ENCODE measurements at places on chromosomes 1 and 21.

DNA sequence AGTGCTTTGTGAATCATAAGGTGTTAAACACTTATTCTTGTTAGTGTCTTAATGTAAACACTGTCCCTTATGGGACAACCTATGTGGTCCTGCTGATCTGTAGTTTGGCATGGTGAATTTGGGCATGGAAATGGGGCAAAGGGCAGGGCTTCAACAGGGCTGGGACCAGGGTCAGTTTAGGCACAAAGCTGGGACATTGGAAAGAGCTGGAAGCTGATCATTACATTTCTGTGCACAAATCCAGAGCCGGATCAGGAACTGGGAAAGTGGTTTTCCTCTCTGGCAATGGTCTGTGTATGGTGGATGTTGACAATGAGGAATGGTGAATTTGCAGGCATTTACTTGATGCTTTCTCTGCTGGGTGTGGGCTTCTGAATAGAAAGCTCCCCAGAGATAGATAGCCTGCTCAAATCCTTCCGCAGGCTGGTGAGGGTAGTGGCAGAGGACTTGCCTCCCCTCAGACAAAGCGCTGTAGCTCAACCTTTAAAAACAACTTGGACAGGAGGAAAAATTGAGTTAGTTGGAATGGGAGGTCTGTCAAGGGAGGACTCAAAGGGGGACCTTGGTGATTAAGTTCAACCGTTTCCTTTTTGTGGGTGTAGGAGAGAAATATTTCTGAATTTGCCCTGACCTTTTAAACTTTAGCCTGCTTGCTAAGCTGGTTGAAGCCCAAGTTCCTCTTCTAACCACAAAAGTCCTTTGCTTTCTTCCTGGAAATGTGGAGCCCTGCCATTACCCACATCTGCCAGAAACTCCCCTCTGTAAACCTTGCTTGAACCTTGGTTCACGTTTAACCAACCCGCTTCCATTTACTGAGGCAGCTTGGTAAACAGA is 35.3 kb downstream of the HLX start:
- no peak for DNase-seq

GRCh38 chr1:229186373-229187056 is 84.4 kb upstream of the RAB4A start:
- no peak for DNase-seq

DNA sequence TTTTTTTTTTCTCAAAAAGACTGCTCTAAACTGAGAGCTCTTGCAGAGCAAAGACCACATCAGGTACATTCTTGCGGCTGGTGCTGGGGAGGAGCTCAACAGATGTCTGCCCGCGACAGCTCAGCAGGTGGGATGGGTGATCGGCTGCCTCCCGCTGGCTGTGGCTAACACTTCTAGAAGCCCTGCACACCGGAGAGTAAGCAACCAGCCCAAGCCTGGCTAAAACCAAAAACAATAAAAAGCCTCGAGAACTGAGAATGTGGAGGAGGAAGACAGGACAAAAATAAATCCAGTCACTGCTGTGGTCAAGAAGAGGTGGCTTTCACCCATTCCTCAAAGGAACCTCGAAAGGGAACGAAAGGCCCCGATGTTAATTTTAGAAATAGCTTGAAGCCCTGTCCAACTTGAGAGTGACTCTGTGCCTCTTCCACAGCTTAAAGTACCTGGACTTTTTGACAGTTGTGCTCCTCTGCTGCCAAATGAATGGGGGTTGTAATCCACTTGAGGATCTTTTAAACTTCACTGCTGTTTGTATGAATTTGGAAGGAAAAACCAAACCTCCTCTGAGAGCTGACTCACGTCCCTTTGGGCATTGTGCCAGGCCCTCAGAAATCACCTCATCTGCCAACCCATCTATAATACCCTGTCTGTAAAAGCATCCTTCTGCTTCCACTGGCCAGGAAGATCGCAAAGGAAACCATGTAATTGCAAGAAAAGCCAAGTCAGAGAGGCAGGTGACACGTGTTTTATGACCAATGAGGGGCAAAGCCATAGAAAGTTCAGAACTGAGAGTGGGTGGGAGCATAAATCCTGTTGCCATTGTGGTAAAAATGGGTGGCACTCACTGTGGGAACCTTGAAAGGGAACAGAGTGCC is 78.6 kb downstream of the KCNN3 start:
- peak; percentile 76 for DNase-seq

DNA sequence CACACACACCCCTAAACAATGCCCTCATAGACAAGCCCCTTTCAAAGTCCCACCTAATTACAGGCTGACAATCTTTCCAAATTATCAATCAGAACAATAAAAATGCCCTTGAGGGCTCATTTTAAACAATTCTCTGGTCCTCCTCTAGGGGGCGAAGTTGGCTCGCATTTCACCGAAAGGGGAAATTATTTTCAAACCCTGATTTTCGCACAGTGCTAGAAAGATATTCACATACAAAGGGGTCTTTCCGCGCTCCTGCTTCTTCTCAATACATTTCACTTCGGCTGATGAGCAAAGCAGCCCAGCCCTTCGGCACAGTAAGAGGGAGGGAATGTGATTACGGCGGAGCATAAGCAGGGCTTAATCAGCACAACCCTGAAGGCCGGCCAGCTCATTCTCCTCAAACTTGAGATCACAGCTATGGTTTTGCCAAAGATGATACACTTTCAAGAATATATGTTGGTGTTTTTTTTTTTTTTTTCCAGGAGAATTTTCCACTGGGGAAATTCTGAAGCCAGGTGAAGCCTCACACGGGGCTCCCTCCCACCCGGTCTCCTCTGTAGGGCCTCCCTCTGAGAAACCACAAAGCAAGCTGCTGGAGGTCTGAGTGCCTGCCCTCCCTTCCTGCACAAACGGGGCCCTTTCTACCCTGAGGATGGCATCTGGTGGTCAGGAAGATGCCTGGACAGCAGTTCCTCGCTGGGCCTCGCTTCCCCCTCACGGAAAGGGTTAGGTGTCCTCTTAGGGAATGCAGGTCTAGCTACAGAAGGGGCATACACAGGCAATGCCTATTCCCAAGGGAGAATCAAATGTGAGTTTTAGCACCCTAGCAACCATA is 66.9 kb downstream of the GNG12 start:
- DNase-seq: no peak

DNA sequence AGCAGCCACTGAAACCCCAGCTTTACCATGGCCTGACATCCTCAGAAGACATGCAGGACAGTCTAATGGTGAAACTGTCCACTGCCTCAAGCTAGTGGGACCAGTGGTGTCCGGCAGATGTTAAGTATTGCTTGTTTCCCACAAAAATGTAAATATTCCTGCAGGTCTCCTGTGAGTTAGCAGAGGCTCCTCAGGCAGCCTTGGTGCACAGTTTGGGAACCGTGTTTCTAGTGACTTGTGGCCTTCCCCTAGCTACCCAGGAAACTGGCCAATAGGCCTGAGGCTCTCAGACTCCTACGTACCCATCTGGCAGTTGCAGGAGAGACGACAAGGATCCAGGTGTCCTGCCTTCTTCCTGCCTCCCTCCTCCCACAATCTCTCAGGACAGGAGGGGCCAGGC is 142.4 kb downstream of the CAMTA1 start:
- no peak for DNase-seq

GRCh38 chr1:9451081-9451480 is 88.2 kb upstream of the SLC25A33 start:
- no peak for DNase-seq

- no peak for DNase-seq
Measured at GRCh38 chr1:47477595-47478080, 39.8 kb downstream of the FOXD2 start.

DNA sequence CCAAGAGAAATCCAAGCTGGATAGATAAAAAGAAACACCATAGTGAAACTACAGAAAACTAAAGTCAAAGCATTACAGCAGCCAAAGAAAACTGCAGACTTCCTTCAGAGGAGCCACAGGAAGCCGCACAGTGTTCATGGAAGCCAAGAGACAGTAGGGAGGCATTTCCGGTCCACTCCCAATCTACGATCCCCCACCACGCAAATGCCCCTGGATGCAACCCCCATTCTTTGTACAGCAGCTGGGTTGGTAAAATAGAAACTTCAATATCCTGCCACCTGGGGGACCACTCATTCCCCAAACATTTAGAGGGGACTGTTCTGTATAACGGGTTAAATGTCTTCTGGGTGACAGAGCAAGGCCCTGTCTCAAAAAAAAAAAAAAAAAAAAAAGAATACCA is 43.9 kb upstream of the TSPEAR start:
- DNase-seq: no peak

DNA sequence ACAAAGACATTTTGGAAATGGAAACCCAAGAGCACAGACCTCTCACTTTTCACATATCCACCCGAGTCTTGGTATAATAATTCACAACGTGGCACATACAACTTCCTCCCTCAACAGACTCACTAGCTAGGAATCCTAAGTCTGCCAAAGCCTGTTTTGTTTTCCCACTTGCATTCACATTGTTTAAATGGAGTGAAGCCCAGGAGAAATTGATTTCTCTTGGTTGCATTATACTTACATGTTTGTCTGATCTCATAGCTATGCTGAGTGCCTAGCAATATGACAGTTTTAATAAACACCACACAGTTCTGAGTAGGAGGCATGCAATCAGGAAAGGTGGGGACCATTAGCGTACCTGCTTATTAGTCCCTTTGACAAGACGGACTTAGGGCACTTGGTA is 348.6 kb upstream of the ADGRL4 start:
- DNase-seq: no peak

DNA sequence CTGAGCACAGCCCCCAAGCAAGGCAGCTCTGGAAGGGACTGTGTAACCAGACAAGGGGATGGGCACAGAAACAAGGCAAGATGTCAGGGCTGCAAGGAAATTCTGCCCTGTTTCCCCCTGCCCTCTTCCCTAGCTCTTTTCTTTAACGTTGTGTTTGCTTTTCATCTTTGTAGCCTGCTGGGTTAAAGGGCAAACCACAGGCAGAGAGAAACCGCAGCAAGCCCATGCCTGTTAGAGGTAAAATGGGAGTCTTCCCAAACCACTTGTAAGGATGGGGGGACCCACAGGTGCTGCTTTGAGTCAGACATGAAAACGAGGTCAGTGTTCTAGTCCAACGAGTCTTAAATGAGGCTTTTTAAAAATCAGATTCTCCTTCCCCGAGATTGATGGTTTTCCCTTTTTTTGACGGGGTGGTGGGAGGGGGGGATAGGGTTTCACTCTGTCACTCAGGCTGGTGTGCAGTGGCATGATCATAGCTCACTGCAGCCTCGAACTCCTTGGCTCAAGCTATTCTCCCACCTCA is 13.3 kb downstream of the TGFBR3 start:
- DNase-seq: peak; percentile 59

- no peak for DNase-seq
Measured at GRCh38 chr21:31164713-31165694, 126.7 kb upstream of the KRTAP19-8 start.

DNA sequence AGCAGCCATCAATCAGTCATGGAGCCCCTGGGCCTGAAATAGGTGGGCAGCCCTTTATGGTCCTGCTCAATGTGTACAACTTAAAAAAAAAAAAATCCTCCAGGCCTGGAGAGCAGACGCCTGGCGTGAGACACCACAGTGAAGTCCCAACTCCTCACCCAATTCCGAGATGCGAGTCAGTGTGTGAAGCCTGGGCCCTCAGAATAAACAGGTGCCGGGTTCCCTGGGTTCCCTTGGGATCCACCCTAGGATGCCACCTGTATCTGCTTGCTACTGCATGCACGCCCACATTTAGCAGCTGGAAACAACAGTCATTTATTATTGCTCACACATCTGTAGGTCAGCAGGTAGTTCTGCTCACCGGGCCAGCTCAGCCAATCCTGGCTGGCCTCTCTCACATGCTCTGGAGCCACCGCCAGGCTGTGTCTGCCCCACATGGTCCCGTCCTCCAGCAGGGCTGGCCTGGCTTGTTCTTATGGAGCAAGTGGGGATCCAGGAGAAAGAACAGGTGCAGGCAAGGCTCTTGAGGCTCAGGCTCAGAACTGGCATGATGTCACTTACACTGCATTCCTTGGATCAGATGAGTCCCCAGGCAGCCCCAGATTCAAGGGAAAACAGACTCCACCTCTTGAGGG is 172.7 kb downstream of the NPHP4 start:
- DNase-seq: no peak

DNA sequence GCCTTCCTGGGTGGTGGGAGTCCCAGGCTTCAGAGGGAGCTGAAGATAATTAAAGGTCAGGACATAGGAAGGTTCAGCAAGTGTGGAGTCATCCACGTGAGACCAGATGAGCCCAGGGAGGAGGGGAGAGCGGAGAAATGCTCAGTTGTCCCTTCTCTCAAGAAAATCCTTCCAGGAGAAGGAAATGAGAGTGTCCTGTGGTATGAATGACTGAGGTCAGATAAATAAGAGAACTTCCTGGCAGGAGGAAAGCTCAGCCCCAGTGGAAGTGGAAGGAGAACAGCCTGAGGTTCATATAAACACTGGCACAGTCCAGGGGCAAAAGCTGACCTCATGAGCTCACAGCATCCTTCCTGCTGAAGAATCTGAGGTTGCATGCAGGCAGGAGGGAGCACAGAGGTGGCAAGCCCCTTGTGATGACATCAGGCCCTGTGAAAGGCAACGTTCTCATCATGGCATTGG is 97.6 kb downstream of the NAV1 start:
- DNase-seq: no peak

- no peak for DNase-seq
Measured at GRCh38 chr1:90834886-90835660, 118.0 kb upstream of the BARHL2 start.

DNA sequence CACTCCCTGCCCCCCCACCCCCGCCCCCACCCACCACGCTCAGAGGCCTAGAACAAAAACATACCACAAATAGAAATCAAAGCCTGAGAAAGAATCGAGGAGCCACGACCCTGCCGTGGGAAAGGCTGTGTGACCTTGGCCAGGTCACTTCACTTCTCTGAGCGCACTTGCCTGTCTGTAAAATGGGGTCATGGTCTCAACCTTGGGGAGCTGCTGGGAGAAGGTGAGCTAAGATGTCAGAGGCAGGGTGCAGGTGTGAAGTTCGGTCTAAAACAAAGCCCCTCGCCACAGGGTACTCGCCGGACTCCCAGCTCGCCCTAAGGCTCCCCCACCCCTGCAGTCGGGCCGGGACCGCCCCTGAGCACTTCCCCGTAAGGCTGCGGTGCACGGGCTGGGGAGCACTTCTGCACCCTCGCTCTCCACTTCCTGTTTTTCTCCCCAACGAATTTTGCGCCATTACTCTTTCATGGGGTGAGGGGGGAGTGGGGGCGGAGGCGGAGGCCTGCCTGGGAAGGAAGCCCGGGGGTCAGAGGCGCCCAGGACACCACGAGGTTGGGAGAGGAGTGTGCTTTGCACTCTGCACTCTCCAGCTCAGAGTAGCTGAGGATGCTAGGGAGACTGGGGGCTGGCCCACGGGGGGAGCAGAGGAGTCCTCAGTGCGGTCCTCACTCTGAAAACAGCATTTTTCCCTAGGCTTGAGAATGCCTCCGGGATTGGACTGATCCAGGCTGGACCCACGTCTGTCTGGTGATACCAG is 21.9 kb upstream of the PIK3CD start:
- no peak for DNase-seq

GRCh38 chr1:27027575-27028250 is 15.1 kb upstream of the TENT5B start:
- DNase-seq: no peak

GRCh38 chr21:34499116-34499515 is 12.9 kb downstream of the KCNE1 start:
- DNase-seq: no peak

- no peak for DNase-seq
Measured at GRCh38 chr1:56265216-56265615, 314.1 kb downstream of the PLPP3 start.

GRCh38 chr21:25984538-25984937 is 186.0 kb downstream of the APP start:
- DNase-seq: no peak

Measured in NCI-H187 (cell line).